ENCODE measurements at places on chromosomes 5 and 9.

DNA sequence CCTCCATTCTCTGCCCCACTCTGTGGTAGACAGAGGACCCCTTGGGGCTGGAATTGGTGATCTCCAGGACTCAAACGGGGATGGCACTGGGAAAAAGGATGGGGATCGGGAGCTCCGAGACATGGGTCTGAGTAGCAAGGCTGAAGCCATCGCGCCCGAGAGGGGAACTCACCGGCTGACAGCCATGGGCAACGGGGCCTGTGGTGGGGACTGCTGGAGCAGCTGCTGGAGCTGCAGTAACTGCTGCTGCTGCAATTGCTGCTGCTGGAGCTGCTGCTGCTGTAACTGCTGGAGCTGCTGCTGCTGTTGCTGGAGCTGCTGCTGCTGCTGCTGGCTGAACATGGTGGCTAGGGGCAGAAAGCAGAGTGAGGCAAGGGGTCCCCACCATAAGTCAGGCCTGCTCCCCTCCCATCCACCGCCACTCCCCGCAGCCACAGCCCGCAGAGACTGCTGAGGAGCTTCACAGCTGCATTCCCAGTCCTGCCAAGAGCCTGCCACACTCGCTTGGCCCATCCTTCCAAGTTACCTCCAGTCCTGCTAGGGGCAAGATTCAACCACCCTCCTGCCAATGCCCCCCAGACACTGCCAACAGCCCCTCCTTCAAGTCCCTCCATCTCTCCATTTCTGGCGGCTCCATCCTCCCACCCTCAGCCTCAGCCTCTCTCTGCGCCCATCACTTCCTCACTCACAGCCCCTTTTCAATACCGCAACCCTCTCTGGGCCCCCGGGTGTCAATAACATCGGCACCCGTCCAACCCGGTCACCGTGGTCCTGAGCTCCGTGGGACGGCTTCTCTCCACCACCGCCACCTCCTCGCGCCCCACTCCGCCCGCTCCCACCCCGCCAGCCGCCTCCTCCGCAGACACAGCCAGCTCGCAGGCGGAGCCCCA is 611 bp downstream of the CIZ1 start:
- DNase-seq, result no peak

GRCh38 chr9:120654272-120654671 is 60.0 kb downstream of the MEGF9 start:
- no peak for DNase-seq

- DNase-seq, result no peak
These were observed 54.0 kb upstream of the ALDH1B1 start for GRCh38 chr9:38338342-38339018.

DNA sequence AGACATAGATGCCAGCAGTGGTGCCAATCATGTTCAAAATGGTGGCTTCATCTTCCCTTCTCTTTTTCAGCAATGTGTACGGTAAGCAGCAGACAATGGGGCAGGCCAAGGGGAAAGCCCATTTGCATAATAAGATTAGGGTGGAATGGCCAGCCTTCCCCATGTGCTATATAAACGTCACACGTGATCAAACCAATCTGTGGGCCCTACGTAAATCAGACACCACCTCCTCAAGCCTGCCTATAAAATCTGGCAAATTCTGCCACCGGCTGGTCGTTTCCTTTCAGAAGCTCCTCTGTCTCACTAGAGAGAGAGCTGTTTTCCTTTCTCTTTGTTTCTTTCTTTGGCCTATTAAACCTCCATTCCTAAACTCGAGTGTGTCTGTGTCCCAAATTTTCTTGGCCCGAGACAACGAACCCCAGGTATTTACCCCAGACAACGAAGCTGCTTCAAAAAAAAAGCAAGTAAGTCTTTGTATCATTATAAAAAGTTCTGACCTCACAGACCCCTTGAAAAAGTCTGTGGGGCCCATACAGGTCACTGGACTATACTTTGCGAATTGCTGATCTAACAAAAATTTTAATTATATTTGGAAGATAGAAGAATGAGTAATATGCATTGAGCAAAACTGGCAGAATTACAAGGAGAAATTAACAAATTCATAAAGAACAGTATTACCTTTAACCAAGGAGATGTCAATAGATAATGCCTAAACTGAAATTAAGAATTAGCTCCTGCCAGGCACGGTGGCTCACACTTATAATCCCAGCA is 15.2 kb downstream of the ZBTB5 start:
- DNase-seq, result no peak

GRCh38 chr5:18745988-18746615 is 1111.8 kb downstream of the TAF11L14 start:
- peak; percentile 41 for DNase-seq

DNA sequence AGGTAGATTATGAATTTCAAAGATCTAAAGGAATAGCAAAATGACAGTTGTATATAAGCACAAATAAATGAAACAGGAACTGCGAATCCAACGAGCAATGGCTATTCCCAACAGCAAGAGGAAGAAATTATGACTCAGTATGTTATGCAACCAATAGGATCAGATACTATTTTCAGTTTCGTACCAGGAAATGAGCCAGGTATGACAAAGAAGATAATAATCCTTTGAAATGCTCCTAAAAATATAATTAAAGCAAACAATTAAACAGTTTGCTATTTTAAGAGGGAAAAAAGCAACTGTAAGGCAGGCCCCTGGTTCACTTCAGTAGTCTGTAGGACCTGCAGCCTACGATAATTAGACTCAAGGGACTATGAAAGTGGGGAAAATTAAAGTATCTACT is 58.9 kb downstream of the AUH start:
- DNase-seq, result no peak

Data from stimulated activated CD8-positive, alpha-beta memory T cell treated with anti-CD3 and anti-CD28 coated beads, Interleukin-4, amount 100 ng/mL, for 48 hours (primary cell).